Endothelial cell (in vitro differentiated cells): ENCODE measurements at places on chromosomes 1 and 21.
A peak's percentile ranks its signal among the peaks of the same experiment; 100 is the strongest.

- DNase-seq: no peak
Measured at GRCh38 chr1:114719424-114719787, 2.8 kb upstream of the NRAS start.

DNA sequence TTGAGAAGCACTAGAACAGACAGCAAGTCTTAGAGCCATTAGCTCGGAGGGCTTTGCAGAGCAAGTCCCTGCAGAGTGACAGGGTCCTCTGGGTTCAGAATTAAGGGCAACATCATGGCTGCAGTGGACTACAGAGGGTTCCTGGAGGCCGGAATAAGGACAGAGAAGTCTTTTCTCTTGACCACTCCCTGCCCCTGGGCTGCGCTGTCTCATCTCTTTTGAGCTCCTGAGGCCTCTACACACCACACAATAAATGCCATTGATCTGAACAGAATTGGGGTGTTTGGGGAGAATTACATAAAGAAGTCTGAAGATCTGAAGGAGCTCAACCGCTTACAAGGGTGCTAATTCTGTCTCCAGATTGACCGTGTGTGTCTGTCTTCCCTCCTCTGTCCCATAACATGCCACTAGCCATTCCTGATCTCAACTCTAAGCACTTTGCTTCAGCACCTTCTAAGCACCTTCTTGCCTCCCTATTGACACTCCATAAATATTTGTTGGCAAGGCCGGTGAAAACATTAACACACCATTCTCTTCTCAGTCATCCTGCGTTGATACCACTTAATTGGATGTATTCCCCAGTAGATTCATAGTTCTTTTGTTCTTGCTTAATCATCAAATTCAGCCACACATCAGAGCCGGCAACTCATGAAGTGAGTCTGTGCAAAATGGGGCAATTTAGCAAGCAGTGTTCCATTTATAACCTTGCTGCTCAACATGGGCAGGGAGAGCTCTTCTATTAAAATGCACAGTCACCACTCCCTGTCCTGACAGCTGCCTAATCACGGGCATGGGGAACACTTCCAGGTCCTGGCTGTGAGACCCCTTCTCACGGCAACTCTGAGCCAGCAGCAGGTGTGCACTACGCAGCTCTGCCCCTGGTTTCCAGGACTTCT lies 49.7 kb downstream of the NMNAT2 start:
- DNase-seq: no peak

DNA sequence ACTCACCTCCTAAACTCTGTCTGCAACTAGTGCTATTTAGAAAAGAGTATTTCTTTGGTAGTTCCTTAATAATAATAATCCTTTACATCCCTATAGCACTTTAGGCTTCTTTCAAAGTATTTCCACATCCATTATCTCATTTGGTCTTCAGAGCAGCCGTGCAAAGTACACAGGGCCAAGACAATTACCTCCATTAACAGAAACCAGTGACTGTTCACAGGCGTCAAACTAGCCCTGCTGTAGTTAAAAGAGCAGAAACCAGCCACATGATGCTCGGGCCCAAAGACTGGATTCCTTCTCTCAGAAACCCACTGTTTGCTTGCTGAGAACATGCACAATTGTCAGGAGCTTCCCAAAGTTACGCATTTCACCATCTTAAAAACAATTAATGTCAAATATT lies 396.0 kb upstream of the DAB1 start:
- no peak for DNase-seq

- no peak for DNase-seq
Measured at GRCh38 chr1:67970088-67970487, 80.3 kb downstream of the DIRAS3 start.

GRCh38 chr1:151372058-151372934 lies at the start of gene SELENBP1:
Gene SELENBP1, minus strand, starts transcription at chr1:151372705. Its CDS starts 64 bp downstream, at chr1:151372641.
- peak; percentile 37 for DNase-seq

DNA sequence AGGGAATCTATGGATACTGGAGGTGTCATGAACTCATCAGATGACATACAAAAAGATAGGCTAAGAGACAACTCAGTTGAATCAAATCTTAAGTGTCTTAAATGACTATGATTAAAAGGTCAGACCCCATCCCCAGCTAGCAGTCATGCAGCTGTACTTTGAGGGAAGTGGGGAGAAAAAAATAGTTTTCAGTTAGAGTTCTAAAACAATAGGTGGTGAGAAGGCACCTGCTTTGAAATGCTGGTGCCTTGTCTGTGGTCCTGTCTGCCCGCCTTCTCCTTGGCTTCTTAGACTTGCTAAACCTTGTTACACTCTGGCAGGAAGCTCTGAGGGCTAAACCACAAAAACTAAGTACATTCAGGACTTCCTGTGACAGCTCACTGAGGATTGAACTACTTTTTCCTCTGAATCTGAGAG lies 15.3 kb downstream of the CD2 start:
- DNase-seq: no peak

- DNase-seq: no peak
Measured at GRCh38 chr1:117235863-117236465, 25.2 kb upstream of the VTCN1 start.

- no peak for DNase-seq
Measured at GRCh38 chr1:11874258-11874562, 15.5 kb upstream of the NPPB start.

DNA sequence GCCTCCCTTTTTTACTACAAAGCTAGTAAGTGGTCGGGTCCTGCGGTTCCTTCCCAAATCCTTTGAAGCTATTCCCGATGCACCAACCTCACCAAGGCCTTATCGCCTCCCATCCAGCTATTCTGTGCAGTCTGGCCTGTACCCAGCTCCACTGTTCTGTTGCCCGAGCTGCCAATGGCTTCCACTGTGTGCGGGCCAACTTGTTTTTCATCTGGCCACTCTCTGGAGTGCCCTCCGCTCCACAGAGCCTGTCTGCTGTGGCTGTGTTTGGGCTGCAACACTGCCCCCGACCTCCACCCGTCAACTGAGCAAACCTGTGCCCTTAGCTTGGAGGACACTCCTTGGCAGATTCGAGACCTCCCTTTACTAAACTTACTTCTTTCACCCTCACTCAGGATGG lies 125.0 kb downstream of the KIAA0319L start:
- no peak for DNase-seq

DNA sequence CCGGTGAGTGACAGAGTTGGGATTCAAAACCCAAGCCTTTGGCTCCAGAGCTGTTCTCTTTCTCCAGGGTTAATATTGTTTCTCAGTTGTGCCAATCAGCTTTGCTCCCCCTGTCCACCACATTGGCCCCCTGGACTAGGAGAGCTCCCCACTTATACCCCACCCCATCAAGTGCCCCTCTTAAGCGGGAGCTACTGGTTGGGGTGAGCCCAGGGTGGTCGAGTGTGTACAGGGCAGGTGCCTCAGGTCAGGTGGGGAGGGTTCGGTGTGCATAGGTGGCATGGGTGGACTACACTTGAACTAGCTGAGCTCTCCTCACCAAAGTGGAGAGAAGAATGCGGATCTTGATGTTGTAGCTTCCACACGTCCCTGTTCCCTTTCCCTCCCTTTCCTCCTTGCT lies 14.2 kb downstream of the KCNA2 start:
- DNase-seq: no peak
